ENCODE measurements at places on chromosomes 3 and 15.

DNA sequence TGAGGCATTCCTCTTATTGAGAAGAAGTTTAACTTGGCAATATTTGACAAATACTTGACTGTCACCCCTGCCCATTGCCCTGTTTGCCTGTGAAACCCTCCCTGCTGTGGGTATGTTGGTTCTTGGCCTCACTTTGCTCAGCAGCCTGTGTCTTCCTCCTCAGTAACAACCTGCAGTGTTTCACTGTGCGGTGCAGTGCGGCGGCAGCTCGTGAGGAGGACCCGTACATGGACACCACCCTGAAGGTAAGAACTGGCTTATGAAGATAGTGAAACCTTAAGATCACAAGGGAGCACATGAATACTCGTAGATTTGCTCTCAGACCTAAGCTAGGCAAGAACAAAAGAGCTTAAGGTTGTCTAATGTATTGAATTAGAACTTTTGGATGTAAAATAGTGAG is 21.0 kb downstream of the HPS3 start:
- no peak for DNase-seq

- DNase-seq: no peak
These were observed 232.5 kb upstream of the ST8SIA2 start for GRCh38 chr15:92161039-92161670.

DNA sequence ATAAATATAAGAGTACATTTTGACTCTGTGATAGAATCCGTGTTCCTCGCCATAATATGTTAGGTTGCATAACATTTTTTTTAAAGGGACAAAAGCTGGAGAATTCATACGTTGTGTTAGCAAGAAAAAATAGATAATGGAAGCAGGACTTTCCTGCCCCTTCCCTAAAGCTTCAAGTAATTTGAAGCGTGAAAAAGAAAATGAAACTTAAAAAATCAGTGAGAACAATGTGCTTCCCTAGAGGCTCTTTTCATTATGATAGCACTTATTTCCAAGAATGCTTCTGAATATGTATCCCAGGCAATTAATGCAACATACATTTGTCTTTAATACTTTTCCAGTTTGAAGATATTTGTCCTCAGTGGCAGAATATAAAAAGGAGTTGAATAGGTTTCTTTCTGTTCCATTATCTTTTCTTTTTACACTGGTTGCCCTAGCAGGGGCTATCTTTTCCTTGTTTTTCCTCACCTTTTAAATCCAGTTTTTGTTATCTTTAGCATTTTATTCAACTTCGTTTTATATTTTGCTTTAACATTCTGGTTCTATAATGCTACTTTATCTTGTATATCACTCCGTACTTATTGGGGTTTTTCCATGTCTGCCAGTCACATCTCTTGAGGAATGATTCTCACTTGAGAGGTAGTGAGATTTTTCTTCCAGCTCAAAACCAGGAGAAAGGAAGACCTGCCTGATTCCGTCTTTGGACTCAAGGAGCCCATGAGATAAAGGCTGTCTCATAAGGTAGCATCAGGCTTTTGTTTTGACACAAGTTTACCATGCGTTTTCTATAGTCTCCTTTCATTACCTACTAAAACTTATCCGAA is 113.8 kb downstream of the MBNL1 start:
- DNase-seq: no peak

GRCh38 chr15:68347392-68347791 is 69.8 kb downstream of the FEM1B start:
- no peak for DNase-seq

GRCh38 chr3:172751175-172751704 is 714 bp downstream of the ECT2 start:
- DNase-seq: no peak

- DNase-seq: no peak
These were observed 29.0 kb downstream of the CCDC33 start for GRCh38 chr15:74265046-74265639.

- no peak for DNase-seq
These were observed 54.8 kb upstream of the PIK3R4 start for GRCh38 chr3:130801473-130801872.

DNA sequence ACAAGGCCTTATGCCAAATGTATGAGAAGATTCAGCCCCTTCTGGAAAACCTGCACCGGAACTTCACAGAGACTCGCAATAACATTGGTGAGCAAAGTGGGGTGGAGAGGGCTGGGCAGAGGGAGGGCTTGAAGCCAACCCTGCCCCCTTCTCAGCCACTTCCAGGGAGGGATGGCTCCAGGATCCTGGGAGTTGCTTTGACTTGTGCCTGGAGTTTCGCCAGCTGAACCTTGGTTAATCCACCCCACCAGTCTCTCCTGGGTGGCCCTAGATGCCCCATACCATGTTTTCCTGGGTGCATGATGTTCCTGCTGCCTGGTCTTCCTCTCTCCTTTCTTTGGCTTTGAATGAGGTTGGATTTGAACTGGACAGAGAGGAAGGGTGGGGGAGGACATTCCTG is 10.8 kb downstream of the TBC1D21 start:
- no peak for DNase-seq

DNA sequence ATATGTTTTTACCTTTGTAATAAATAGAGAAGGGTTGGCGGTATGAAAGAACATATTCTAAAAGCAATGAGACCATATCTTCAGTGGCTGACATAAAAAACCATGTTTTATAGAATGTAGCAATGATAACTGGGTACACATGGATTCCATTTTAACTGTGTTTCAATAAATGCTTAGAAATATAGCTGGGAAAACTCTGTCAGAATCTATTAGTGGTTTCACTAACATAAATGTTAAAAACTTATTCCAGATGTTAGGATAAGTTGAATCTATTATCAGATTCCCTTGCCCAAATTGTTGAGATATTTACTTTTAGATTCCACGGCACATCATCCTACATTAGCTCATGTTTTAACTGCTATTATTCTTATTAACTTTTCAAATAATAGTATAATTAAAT is 772.2 kb upstream of the ALCAM start:
- DNase-seq: no peak

- DNase-seq: no peak
These were observed 230.4 kb upstream of the BHLHE40 start for GRCh38 chr3:4748701-4749378.

GRCh38 chr15:79248183-79248582 is 34.3 kb upstream of the ANKRD34C start:
- no peak for DNase-seq

- no peak for DNase-seq
These were observed 375.6 kb upstream of the TPRG1 start for GRCh38 chr3:188796122-188796631.

DNA sequence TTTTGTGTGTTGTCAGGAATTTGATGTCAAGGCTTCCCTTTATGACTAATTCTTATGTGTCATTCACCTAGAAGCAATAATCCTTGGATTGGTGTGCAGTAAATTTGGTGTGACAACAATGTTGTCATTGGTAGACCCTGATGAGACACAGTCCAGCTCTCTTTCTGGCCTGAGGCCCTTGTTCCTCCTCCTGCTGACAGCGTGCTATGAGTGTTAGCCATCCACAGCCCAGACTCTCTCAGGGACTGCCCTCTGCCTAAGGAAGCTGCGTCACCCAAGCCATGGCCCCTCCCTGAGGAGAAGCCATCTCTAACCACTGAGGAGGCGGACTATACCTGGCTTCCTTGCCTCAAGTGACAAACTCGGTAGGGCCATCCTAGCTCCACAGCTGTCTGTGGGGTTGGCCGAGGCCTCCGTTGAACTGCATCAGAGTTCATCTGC is 13.3 kb upstream of the TM4SF1 start:
- DNase-seq: no peak

- no peak for DNase-seq
These were observed at the start of gene CDCP1 for GRCh38 chr3:45145681-45146614. Gene CDCP1, minus strand, starts transcription at chr3:45146378. Its CDS starts 91 bp downstream, at chr3:45146287.

DNA sequence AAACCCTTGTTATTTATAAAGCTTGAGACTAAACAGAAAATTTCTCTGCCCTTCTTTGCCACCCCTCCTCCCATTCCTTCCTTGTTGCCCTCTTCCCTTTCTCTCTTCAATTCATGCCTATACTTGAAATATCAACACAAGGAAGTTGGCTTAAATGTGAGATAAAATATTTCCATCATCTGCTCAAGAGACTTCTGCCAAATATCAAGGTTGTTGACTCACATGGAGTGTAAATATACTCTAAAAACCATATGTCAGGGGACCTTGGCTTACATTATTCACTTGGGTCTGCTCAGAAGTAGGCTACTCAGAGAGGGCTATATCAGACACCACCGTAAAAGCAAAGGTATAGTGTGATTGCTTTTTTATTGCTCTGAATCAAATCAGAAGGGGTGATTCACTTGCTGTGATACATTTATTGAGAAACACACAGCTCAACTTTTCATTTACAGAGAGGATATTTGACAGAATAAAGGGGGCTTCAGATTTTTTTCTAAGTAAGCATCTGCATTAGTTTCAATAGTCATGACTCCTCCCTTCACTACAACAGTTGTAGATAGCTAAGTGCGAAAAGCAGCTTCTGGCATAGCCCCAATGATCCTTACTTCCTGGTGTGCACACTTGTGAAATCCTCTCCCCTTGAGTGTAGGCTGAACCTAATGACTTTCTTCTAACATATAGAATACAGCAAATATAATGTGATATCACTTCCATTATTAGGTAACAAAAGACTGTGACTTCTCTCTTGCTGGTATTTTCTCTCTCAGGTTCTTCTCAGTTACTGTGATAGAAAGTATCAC is 386.2 kb downstream of the EFHB start:
- no peak for DNase-seq

GRCh38 chr15:89067751-89068150 is 20.5 kb upstream of the ABHD2 start:
- DNase-seq: no peak

GRCh38 chr3:185658504-185658912 is 72.4 kb downstream of the SENP2 start:
- DNase-seq: no peak

DNA sequence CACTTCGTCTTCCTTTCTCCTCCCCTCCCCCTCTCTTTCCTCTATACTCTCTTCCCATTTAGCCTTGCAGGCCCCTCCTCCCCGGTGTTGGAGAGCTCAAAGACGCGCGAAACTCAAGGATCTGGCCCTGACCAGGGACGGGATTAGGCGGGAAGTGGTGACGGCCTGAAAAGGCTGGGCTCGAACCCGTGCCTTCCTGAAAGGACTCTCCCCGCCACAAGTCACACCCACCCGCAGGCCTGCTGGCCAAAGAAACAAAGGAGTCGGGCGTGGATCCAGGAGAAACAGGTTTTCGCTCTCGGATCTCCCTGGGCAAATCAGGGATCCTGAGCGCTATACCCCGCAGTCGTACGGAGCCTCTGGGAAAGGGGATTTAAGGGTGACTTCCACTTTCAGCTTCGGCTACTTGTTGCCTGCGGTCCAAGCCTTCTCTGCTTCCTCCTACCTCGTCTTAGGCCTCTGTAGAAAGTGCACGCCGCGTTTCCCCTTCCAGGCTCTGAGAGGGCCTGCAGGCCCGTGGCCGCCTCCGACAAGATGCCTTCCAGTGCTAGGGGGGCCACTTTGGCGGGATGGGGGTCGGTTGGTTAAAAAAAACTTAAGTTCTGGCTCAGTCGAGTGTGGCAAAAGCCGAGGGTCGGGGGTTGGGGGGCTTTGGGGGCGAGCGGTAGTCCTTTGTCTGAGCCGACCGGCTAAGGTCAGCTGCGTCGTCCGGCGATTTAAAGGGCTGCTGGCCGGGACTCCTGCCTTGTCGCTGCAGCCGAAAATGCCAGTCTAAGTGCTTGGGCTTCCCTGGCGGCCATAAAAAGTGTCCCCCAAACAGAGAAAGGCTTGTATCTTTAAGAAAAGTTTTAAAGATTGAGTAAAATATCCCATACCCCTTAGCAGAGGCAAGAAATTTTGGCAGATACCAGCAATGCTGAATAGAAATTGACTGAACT is 8.2 kb downstream of the ZIC4 start:
- DNase-seq: no peak

DNA sequence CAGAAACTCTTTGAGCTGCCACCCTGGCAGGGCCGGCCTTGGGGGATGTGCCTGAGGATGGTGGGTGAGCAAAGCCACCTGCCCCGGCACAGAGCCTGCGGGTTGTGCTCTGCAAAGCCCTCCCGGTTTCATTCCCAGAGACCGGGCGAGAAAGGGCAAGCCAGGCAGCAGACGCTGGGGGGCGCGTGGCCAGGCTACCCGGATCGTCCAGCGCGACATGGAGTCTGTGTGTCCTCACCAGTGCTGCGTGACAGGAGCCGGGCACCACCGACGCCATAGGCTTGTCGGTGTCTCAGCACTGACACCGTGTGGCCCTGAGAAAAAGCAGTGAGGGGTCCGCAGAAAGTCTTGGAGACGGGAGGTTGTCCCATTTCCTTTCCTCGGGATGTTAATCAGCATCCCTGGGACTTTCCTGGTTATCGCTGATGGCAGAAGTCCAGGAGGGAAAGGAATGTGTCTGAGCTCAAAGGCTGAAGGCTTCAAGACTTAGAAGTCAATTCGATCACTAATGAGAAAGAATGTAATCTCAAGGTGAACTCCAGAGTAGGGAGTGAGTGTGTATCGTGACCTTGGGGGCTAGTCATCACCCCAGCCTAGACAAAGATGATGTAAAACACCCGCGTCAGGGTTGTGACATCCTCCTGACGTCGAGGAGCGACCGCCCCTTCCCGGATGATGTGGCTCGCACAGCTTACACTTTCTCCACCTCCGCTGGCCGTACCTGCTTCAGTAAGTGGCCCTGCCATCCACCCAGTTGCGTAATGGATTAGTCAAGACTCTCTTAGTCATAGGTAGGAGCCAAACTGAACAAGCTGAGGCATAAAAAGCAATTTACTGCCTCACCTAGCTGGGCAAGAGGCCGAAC is 36.3 kb upstream of the PLA2G4E start:
- peak; percentile 11 for DNase-seq

DNA sequence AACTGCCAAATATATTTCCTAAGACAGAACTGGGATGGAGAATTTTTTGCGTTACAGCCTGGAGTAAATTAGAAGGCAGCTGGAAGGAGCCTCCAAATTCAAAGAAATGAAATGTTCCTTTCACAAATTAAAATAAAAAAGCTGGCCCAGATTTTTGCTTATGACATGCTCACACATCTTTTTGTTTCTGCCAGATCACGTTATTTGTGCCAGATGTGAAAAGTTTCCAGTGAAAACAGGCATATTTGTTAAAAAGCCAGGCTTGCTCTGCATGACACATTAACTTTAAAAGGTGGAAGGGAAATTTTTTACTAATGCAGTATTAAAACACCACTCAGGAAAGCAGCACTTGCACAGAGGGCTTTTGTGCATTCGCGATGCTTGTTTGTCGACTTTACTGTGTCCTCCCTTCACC is 23.3 kb upstream of the ACKR4 start:
- DNase-seq: no peak

DNA sequence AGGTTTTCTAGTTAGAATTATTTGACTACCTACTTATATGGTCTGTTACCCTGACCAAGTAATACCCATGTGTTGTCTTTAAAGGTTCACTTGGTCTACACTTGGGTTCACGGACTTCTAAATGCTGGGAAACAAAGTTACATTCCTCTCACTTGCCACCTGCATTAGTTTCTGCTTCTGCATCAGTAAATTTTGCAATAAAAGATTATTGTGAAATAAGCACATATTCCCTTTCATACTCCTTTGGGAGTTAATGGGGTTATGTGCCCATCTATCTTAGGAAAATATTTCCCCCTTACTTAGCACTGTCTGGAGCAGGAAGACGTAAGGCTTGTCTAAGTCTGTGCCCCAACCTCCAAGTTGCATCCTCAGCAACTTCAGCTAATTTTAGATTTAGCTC is 160.7 kb downstream of the FRMD5 start:
- no peak for DNase-seq
